ENCODE measurements at places on chromosomes 4 and X. TPM values are rescaled to one million over a fixed set of nuclear protein-coding genes. Genes with fewer than 3 reads are reported as not detected.

- no peak for DNase-seq
Measured at GRCh38 chr4:48015678-48016077, 803 bp downstream of the CNGA1 start.

Gene ERAS
- not detected for total RNA-seq

Gene CCNG2
- 20.4 TPM for total RNA-seq

Gene AFM
- not detected for total RNA-seq

Gene TMEM144
- total RNA-seq: 5.3 TPM

Gene DDX60
- total RNA-seq: 2.7 TPM

DNA sequence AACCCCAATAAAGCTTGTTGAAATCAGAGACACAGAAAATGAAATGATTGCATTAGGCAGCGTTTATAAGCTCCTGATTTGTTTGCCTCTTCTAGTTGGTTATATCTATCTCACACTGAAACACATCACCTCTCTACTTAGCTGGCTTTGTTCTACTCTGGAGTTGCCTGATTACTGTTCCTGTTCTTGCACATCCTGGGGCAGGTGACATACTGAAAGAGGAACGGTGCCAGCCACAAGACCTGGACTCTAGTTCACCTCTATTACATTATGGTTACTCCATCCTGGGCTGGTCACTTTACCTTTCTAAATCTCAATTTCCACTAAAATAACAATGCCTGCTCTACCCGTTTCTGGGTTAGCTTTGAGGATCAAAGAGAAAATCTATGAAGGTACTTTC lies 47.9 kb downstream of the TRIM2 start:
- no peak for DNase-seq

DNA sequence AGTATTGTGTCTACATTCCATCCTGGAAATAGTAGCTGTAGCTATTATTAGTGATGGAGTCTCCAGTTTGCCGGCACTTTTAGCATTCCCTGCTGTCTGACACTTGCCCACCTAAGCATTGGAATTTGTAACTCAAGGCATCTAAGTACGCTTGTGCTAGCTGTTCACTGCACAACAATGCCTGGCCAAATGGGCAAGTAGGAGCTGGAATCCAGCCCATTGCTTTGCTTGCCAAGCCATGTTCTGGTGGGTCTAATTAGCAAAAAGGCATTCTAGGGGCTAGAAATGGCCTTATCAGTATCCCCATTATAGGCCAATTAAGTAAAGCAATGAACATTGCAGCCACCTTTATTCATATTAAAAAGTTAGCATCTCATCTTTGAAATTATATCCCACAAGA lies 7.8 kb upstream of the CXXC4 start:
- DNase-seq: no peak

DNA sequence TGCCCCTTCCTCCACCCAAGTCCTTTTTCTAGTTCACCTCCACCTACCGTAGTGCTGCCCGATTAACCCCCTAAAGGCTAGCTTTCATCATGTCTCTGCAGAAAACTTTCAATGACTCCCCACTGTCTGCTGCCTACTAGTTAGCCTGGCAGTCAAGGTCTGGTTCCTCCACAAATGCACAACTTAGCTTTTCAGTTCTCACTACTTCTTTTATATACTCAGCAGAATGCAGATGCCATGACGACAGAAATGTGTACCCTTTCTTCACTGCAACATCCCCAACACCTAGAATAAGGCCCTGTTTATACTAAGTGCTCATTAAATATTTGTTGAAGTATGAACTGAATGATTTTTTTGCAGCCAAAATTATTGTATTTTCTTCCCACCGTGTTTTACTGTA lies 30.9 kb upstream of the RASGEF1B start:
- DNase-seq: no peak

DNA sequence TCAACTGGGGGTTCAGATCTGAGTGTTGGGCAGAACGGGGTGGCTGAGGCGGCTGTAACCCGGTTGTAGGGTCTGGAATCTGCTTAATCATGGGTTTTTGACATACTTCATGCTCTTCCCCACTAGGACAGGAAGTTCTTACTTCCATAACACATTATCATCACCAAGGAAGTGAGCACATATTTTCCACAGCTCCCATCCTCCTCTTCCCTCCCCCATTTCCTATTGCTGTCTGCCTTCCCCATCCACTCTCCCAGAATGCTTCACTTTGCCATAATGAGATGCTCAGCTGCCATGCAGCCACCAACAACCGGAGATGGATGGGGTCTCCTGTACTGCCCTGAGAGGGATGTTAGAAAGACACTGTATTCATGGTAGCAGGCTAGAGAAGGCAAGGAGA lies 6.4 kb upstream of the DCUN1D4 start:
- no peak for DNase-seq

GRCh38 chr4:18815081-18815778 lies 793.7 kb upstream of the LCORL start:
- DNase-seq: no peak

Gene HDX
- total RNA-seq: 5.5 TPM

GRCh38 chr4:141020801-141021261 lies 112.4 kb downstream of the RNF150 start:
- no peak for DNase-seq

- DNase-seq: no peak
Measured at GRCh38 chr4:48780865-48781214, 761 bp upstream of the FRYL start.

Gene IQCM
- total RNA-seq: not detected

Gene FATE1
- total RNA-seq: not detected

GRCh38 chrX:40539214-40540142 lies 41.3 kb upstream of the ATP6AP2 start:
- DNase-seq: peak; percentile 69

Gene SRPK3
- total RNA-seq: not detected

GRCh38 chrX:105168577-105168976 lies 51.9 kb downstream of the TEX13A start:
- no peak for DNase-seq

DNA sequence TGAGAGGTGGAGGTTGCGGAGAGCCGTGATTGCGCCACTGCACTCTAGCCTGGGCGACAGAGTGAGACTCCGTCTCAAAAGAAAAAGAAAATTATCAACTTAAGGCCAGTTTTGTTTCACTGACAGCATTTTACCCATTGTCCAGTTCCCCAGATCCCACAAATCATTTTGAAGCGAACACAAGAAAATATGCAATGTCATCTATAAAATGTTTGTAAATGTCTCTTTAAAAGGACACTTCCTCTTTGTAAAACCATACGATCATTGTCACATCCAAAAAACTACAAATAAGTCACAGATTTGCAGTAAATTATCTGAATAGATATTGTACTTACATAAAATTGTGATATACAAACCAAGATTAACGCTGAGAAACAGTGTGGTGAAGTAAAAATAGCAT lies 147.6 kb downstream of the ATRX start:
- DNase-seq: no peak

Gene SPANXB1
- total RNA-seq: not detected
